ENCODE measurements at places on chromosomes 5 and 9.

GRCh38 chr5:118468085-118468484, 520.3 kb downstream of the DTWD2 start:
- DNase-seq, result no peak

- DNase-seq, result peak; percentile 80
Observed at GRCh38 chr5:42912184-42912798, 100.6 kb upstream of the SELENOP start.

GRCh38 chr9:132730054-132731033, 60.1 kb downstream of the GTF3C4 start:
- no peak for DNase-seq

- DNase-seq, result no peak
Observed at GRCh38 chr5:16932401-16932800, 3.7 kb downstream of the MYO10 start.

- DNase-seq, result no peak
Observed at GRCh38 chr9:97602430-97602829, 30.7 kb downstream of the TSTD2 start.

DNA sequence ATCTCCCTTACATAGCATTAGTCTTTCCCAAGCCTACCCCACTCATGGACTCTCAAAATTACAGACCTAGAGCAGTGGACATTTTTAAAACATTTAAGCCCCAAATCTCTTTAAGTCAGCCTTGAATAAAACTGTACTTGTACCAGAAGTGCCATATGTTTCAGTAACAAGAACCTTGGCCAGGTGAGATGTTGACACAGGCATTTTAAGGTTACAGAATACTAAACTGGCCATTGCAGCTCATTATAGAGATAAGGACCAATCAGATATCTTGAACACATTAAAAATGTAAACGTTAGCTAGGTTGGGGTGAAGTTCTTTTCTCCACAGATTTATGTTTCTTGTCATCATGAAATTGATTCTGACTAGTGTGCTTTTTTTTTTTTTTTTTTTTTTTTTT, 103.8 kb upstream of the MIER3 start:
- no peak for DNase-seq

- peak; percentile 6 for DNase-seq
Observed at GRCh38 chr5:29896646-29897045, 1296.8 kb upstream of the CDH6 start.

DNA sequence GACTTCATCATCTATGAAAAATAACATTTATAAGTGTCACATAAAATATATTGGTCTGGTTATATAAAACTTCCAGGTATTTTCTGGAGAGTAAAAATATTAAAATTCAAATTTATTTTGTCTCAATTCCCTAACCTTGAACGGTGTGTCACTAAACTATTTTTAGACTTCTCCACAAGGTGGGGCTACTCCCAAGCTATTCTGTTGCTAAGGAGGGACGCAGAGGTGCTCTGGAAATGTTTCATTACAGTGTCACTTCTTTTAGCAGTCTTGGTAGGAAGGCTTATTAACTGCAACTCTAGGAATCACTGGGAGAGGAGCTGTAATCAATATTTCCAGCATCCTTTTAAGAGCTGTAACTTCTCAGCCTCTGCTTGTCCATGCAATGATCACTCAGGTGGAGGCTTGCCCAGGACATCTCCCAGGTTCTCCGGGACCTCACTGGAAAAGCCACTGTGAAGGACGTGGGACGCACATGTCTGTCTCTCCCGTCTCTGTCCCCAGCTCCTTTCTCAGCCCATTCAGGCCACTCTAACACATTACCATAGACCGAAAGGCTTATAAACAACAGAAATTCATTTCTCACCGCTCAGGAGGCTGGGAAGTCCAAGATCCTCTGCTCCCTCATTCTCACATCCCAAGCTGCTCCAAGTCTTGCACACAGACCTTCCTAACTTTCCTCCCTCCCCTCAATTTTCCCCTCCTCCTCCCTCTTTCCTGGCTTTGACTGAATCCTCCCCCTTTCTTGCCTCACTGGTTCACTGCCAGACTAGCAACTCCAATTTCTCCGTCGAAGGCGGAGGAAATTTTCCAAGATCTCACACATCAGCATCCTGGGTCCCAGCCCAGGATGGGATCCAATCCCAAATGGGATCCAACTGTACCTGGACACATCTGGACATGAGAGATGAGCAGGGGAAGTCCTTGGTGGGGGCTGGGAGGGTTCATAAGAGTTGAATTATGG, 32.7 kb upstream of the DNAH5 start:
- peak; percentile 92 for DNase-seq

DNA sequence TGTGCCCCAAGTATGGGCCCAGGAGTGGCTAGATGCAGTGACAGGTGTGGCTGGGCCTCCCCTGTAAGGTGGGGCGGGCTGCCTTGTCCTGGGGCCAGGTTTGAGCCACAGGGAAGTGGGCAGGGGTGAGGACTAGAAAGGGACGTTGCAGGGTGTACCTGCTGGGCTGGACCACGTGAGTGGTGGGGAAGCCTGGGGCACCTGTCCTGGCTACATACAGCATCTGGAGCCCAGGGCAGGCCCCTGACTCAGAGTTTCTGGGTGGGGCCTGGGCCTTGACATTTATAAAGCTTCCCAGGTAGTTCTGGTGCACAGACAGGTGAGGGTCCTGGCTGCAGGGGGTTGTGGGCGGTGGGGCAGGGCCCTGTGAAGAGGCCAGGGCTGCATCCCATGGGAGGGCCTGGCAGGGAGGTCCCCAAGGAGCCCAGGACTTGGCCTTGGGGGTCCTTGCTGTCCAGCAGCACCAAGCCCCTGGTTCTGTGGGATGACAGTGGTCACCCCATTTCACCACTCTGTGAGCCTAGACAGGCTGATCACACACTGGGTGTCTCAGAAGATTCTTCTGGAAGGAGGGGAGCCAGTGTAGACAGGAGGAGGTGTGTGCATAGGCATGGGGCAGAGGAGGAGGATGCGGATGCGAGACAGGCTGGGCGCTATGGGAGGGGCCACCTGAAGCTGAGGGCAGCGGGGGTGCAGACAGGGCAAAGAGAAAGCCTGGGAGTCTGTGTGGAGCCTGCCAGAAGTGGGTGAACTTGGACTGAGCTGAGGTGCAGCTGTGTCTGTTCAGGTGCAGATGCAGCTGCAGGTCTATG, 94.0 kb downstream of the PHF2 start:
- DNase-seq, result no peak

GRCh38 chr5:87650284-87650683, 237.6 kb upstream of the CCNH start:
- DNase-seq, result no peak

GRCh38 chr5:71830681-71831539, 111.8 kb downstream of the CARTPT start:
- DNase-seq, result peak; percentile 29

- no peak for DNase-seq
Observed at GRCh38 chr9:91882627-91883026, 67.4 kb downstream of the ROR2 start.

DNA sequence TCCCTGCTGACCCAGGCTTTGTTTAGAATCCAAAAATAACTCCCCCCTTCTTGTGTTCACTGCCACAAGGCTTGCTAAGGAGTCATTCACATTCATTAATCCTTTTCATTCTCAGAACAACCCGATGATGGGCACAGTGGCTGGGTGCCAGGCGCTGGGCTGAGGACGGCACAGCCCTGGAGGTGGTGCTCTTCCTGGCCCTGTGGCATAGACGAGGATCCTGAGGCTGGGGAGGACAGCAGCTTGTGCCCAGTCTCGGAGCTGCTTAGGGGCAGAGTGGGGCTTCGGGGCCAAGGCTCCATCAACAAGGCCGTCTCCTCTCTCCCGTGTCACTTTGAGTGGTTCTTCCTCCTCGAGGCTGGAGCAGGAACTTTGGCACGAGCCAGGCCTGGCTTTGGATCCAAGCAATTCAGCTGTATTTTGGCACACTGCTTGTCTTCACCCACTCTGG, 166.7 kb downstream of the TTLL11 start:
- no peak for DNase-seq

DNA sequence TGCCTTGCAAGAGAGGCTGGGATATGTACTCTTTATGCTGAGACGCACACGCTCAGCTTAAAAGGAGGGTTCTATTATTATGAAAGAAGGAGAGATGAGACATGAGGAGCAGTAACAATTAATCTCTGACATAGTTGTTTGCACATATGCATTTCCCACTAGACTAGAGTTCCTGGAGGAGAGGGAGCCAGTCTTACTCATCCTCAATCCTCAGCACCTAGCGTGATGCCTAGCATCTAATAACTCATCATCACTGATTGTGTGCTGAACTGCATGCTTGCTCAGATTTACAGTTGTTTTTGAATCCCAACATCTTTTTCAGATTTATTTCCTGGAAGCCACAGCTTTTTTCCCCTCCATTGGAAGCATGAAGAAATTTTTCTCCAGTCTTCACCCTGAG, 35.5 kb downstream of the GCNT4 start:
- DNase-seq, result no peak

DNA sequence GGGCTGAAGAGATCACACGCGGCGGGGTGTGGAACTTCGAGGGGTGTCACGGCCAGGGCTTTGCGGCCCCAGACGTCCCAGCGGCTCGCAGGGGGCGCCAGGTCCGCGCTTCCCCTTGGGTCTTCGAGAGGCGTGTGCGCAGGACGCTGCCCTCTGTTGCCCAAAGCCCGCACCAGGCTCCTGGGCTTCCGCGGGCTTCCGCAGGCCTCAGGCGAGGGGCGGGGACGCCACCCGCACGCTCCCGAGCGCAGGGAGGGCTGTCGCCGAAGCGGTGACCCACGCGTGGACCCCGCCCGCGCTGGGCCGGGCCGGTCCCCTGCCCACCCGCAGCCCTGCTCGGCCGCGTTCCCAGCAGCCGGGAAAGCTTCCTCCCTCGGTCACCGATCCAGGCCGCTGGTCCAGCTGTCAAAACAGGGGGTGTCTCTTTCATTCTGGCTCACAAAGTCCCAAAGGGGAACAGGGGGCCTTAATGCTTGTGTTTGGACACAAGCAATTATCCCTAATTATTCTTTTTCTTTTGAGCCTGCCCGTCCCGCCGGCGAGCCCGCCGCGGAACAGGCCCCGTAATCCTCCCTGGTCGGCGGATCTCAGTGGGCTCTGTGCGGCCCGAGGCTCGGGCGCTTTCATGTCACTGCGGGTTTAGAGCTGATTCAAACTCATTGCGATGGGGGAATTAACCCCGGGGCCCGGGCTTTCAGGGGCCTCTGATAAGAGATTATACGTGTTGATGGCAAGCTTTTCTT, 60.6 kb downstream of the TMEM174 start:
- DNase-seq, result no peak

DNA sequence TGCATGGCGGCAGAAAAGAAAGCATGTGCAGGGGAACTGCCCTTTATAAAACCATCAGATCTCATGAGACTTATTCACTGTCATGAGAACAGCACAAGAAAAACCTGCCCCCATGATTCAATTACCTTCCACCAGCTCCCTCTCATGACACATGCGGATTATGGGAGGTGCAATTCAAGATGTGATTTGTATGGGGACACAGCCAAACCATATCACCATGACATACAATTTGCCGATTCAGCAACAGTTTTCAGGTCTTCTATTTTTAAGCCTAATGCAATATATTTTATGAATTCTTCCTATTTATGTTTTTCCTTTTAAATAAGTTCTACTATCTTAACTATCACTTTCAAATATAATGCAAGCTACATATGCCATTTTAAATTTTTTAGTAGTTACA, 90.8 kb upstream of the CCDC152 start:
- DNase-seq, result no peak

DNA sequence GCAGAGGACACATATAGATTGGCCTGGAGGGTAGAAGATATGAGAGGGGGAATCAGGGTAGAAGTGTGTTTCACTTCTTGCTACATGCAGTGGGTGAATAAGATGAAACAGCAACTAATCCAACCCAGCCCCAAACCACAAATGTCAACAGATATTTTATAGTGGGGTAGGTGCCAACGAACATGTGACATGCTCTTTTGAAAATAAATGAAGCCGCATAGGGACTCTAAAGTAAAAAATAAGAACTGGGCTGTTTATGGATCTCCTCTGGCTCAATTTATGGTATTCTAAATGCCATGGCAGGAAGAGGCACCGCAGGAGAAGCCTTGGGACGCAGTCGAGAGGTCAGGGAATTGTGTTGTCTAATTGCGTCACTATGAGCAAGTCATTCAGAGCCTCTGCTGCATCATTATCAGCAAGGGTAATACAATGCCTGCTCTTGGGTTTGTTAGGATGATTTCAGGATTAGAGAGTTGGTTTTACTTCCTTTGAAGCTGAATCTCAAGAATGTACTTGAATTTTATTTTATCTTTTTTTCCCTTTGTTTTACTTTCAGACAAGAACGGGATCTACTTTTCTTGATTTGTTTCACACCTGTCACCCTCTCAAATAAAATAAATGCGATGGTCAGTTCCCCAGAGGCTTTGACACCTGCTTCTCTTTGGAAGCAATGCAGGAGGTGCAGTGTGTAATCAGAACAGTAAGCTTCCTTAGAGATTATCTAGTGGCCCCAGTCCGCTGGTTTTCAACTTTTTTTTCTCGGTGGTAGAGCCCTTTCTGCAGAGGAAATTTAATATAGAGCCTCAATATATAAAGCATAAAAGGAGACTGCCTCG, 375.6 kb upstream of the CLINT1 start:
- DNase-seq, result no peak

- DNase-seq, result no peak
Observed at GRCh38 chr9:13281356-13282016, 2.0 kb upstream of the MPDZ start.

DNA sequence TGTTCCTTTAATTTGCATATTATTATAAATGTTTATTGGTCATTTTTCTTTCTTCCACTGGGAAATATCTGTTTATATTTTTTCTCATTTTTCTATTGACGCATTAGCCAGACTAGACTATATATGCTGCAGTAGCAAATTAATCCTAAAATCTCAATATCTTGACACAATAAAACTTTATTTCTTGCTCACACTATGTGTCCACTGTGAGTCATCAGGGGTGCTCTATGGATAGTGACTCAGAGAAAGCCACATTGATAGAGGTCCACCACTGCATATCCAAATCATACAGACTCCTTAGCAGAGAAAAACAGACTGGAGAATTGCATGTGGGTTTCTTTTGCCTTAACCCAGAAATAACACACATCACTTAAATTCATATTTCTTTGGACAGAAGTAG, 20.8 kb downstream of the OR1L3 start:
- DNase-seq, result no peak

DNA sequence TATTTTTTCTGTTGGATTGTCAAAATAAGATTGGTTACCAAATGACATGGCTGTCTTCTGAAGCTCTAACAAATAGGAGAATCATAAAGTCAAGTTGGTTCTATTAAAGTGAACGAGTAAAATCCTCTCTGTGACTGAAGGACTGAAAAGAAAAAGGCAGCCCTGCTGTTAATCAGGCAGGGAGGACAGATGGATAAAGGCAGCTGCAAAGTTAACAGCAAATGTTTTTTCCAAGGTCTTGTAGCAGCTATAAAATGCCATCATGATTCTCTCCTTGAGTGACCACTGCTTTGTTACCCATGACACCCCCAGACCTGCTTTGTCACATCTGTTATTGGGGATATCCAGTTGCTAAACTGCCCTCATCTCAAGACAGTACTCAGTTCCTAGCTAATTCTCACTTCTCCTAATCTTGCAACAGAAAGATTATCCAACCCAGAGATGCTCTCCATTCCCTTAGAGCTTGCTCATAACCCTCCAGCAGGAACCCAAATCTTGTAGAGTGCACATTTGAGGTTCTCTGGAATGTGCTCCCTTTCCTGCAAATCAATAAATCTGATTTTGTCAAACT, 89.7 kb upstream of the PARP8 start:
- DNase-seq, result no peak

Measured in HTR-8/SVneo (cell line).